ENCODE measurements at places on chromosomes 3 and 15.

GRCh38 chr3:41202834-41203345 lies 3.6 kb downstream of the CTNNB1 start:
- DNase-seq = peak; percentile 80

- peak; percentile 83 for DNase-seq
Observed at GRCh38 chr3:160400030-160400701, 716 bp downstream of the SMC4 start.

DNA sequence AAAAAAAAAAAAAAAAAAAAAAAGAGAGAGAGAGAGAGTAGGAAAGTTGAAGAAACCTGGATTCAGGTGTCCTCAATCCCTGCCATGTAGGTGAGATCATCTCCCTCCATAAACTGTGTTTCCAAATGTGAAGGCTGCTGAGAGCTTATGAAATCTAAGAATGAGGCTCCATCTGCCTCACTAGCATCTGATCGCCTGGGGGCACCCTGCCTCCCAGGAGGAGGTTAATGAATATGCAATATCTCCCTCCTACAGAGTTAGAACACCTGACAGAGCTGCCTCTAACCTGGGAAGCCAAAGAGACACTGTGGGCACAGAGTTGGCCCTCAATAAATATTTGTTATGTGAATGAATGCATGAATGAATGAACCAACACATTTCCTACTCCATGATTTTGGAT lies 23.8 kb upstream of the ZNF148 start:
- DNase-seq = no peak

DNA sequence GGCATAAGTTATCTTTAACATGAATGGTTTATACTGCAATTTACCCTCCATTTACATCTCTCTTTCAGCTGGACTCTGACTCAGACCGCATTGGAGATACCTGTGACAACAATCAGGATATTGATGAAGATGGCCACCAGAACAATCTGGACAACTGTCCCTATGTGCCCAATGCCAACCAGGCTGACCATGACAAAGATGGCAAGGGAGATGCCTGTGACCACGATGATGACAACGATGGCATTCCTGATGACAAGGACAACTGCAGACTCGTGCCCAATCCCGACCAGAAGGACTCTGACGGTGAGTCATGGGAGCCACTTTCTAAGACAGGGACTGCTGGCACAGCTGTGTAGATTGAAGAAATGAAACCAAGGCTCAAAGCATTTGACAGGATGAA lies 11.6 kb downstream of the THBS1 start:
- peak; percentile 70 for DNase-seq

- peak; percentile 39 for DNase-seq
Observed at GRCh38 chr3:64264501-64265109, 39.3 kb upstream of the PRICKLE2 start.

DNA sequence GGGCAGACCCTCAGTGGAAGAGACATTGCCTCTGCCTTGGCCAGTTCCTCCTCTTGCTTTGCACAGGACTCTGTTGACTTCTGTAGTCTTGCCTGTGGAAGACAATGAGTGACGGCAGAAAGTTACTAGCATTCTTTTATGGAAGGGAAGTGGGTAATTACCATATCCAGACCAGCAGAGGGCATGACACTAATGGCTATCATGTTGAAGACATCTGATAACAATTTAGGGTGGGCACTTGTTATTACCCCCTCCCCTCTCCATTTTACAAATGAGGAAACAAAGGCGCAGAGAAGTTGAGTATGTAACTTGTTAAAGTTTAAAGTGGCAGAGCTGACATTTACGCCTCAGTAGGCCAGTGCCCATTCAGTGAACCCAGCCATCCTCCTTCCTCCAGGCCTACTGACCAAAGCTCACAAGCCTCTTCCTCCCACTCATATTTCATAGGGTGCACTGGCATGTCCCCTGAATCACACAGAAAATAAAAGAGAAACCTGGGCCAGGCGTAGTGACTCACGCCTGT lies 48.2 kb upstream of the FMN1 start:
- peak; percentile 54 for DNase-seq

DNA sequence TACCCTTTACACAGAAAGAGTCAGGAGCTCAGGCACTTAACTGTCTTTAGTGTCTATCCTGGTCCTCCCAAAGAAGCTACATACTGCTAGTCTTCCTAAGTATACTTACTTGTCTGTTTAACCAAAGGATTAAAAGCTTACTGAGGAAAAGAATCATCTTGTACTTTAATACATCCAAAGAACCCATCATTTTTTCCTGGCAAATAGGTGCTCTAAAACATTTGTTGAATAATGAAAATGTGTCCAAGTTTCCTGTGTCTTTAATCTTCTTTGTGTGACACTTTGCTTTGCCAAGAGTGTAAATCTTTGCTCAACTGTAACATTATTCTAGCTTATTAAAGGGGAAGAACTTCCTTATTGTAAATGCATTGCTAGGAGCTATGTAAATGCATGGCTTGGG lies 519.2 kb downstream of the OTOL1 start:
- DNase-seq = no peak

GRCh38 chr3:141439589-141439988 lies 47.2 kb upstream of the RASA2 start:
- DNase-seq = no peak

GRCh38 chr3:65713016-65713415 lies 325.7 kb downstream of the MAGI1 start:
- DNase-seq = peak; percentile 92

DNA sequence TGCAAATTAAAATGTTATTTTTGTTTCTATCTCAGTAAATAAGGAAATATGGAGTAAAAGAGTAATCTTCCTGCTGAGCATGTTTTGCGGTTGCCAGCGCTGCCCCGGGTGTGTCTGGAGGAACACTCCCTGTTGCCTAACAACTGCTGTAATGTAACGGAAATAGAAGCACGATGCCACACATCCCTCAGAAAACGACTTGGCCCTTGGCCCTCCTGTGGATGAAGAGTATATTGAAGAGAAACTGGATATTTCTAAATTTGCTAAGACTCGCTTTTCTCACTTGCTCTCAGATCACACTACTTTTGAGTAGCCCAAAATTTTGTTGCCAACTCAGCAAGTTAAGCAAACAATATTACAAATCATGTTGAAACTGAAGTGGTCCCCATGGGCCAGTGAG lies 18.9 kb downstream of the CX3CR1 start:
- peak; percentile 98 for DNase-seq

- DNase-seq = no peak
Observed at GRCh38 chr15:63482874-63483323, 21.5 kb upstream of the USP3 start.

DNA sequence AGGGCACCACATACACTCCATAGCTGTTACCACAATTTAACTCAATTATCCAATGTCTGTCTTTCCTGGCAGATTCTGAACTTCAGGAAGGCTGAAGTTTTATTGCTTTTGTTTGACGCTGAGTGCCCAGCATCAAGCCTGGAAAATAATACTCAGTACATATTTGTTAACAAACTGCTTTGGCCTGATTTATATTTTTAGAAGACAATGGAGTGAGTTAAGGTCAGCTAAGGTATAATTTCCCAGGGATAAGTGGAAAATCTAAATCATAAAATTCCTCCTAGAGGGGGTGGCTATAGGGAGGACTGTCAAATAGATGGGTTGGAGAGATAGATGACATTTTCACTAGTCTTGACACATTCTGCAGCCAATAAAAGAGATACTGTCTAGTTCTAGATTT lies 659.4 kb upstream of the ADAMTS9 start:
- no peak for DNase-seq

GRCh38 chr3:148758303-148758884 lies 60.7 kb downstream of the AGTR1 start:
- DNase-seq = peak; percentile 7

DNA sequence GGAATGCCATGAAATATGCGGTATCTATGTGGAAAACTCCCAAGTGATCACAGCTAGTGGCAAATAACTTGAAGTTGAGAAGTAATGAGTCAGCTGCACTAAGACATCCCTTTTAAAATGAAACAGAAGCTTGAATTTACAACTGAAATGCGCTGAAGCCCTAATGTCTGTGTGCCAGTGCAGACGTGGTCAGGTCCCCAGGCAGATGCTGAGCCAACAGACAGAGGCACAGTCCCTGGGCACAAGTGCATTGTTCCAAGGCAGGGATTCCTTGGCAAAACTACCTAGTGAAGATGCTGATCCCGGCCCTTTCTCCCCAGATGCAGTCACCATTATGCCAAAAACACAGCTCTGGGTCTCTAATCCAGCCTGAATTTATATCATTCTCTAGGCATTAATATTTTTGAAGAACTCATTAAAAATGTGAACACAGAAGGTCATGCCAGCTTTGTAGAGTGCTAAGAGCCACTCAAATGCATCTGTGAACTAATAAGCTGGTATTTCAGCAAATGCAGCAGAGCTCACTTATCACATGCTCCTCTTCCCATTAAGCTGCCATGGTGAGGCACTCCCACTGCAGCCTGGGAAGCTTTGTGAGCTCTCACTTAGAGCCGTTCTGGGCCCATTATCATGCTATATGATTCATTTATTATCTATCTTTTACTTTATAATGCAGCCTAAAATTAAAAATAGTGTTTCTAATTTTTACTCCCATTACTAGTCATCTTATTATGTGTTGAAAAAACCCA lies 200.1 kb downstream of the GABRB3 start:
- no peak for DNase-seq

All from GM23248 (cell line).